Suppressor macrophage treated with lipopolysaccharide for 4 hours (primary cell): ENCODE measurements at places on chromosomes 16 and 17.

- DNase-seq, result no peak
Measured at GRCh38 chr16:53084746-53085334, 30.0 kb downstream of the CHD9 start.

DNA sequence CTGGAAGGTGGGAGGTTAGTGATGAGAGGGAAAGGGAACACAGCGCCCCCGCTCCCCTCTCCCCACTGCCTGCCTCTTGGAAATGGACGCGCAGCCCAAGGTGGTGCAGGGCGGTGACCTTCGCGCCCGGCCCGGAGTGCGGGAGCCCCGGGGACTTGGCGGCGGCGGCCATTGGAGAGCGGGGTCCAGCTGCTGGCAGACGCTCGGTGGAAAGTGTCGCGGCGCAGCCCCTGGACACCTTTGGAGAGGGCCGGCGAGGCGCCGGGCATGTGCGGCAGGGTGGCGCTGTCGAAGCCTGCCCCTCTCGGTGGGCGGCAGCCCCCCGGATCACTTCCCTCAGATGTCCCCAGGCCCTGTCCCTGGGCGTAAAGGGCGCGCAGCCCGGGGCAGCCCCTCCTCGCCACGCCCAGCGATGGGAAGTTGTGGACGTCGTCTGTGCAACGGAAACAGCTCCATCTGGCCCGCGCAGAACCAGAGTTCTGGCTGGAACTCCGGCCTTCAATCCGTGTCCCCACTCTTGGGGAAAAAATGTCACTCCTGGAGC lies 16.7 kb downstream of the SALL1 start:
- no peak for DNase-seq

- no peak for DNase-seq
Measured at GRCh38 chr16:2751577-2752034, 832 bp upstream of the SRRM2 start.

DNA sequence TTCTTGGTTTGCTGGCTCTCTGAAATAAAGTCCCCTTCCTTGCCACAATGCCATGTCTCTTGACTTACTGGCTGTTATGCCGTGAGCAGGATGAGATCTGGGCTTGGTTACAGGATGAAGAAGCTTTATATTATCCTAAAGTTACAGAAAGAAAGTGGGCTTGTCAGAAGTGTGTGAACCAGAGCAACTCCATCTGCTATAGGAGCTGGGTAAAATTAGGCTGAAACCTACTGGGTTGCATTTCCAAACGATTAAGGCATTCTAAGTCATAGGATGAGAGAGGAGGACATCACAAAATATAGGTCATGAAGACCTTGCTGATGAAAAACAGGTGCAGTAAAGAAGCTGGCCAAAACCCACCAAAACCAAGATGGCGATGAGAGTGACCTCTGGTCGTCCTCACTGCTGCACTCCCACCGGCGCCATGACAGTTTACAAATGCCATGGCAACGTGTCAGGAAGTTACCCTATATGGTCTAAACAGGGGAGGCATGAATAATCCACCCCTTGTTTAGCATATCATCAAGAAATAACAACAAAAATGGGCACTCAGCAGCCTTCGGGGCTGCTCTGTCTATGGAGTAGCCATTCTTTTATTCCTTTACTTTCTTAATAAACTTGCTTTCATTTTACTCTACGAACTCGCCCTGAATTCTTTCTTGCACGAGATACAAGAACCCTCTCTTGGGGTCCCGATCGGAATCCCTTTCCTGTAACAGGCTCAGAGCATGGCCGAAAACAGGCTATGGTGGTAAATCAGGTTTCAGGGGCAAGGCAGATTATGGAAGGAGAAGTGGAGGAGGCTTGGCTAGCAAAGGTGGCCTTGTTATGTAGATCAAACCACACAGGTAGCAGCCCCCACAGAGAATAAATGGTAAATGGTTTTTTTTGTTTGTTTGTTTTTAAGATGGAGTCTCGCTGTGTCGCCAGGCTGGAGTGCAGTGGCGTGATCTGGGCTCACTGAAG lies 81.3 kb upstream of the C16orf82 start:
- DNase-seq, result no peak

DNA sequence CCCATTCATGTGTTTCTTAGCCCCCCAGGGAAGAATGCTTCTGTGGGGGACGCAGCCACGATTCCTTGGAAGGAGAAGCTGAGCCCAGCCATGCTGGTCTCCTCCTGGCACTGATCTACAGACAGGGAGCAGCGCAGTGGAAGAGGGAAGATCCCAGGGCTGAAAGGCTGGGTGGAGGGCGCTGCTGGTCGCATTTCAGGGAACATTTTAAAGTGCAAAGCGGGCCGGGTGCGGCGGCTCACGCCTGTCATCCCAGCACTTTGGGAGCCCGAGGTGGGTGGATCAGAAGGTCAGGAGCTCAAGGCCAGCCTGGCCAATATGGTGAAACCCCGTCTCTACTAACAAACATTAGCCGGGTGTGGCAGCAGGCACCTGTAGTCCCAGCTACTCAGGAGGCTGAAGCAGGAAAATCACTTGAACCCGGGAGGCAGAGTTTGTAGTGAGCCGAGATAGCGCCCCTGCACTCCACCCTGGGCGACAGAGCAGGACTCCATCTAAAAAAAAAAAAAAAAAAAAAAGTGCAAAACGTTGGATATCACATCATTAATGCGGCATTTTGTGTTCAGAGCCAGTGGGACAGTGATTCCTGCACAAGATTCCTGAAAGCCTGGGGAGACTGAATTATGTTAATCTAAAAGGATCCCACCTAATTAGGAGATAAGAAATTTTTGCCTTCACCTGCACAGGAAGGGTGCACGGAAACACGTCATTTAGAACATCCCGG lies 558 bp upstream of the CHMP6 start:
- DNase-seq, result no peak

DNA sequence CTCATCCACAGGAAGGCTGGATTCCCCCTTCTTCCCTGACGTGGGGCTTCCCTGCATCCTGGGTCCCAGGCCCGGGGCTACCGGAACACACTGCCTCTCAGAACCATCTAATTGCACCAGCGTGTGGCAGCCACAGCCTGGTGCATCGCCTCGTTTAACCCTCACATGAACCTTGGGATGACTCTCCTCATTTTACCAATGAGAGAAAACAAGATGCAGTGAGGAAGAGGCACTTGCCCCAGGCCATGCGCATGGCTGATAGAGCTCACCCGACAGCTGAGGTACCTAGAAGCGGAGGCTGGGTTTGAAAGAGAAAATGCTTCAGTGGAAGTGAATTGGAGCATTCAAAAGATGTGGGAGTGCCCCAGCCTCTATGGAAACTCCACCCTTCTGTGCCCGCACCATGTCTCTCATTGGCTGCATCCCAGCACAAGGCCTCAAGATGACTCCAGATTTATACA lies 162.3 kb downstream of the KATNIP start:
- no peak for DNase-seq

DNA sequence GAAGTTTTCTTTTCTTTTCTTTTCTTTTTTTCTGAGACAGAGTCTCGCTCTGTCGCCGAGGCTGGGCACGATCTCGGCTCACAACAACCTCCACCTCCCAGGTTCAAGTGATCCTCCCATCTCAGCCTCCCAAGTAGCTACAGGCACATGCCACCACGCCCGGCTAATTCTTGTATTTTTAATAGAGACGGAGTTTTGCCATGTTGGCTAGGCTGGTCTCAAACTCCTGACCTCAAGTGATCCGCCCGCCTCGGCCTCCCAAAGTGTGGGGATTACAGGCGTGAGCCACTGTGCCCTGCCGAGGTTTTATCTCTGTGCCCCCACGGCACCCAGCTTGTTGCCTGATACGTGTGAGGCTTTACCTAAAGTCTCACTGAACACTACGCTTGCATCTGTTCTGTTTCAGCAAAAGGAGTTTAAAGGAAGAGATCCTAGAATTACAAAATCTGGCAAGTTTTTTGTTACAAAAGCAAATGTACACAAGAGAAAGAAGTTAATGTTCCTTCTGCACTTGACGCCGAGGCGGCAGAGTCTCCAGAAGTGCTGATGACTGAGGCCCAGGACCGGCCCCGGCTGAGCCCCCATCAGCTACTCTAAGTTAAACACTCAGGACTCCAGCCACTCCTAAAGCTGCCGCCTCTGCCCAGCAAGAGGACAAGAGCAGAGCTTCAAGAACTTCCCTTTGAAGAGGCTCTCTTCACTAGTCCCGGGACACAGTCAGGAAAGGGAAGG lies 9.2 kb downstream of the ABCA3 start:
- no peak for DNase-seq

DNA sequence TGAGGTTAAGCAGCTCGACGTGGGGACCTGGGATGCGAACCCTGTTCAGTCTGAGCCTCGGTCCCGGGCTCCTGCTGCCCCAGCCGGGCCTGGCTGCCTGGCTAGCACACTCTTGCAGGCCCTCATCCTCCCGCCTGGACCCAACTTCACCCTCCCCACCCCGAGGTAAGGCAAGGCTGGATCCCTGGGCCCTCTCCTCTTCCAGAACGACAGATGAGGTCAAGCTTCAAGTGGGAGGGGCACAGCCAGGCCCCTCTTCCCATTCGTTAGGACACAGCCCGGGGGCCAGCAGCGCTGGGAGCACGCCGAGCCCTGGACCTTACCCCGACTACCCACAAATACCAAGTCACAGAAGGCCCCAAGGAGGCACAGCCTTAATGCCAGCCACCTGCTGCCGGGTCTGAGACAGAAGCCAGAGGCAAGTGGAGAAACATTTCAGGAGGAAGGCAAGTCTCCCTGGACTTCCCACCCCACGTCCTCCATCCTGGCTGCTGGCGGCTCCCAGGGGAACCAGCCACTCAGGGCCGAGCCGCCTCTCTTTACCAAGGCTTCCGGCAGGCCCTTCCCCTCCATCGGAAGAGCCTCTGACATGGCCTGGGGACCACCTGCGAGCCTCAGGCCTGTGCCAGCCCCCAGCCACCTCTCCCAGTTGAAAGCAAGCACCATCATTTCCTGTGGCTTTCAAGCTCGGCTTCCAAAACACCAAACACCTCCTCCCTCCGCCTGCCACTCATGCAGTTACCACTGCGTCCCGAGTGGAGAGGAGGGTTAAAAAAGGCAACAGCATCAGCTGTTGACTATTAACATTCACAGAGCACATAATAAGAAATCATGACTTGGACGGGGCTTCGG lies 59.9 kb downstream of the RPH3AL start:
- DNase-seq, result no peak

- no peak for DNase-seq
Measured at GRCh38 chr16:4241928-4242283, at the start of gene SRL. Gene SRL, minus strand, starts transcription at chr16:4242080. Its CDS starts 13 bp downstream, at chr16:4242067.

GRCh38 chr16:88705076-88705684 lies 1.0 kb downstream of the RNF166 start:
- peak; percentile 80 for DNase-seq

DNA sequence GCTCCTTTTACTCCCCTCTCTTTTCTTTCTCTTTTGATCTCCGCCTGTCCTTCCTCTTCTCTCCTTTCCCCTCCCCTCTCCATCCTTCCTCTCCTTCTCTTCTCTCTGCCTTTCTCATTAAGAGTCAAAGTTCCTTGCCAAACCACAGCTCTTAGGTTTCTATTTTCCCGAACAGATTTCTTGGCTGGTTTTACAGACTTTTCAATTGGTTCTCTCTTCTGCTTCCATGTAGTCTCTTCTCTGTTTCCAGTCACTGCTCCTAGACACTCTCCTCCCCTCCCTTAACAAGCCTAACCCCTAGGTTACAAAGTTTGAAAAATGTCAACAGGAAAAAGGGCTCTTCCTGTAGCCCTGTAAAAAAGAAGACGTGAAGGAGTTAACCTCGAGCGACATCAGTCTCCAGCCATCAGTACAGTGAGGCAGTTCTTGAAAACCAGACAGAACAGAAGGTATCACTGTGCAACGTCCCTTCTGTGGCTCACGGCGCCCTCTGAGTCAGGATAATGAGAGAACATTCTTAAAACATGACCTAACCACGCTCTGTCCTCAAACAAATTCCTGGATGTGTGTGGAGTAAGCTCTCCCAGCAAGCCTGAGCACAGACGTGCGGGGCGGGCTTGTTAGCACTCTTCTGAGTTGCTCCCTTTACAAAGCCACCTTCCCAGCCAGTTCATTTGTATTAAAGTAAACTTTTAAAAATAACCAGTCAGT lies 11.6 kb upstream of the MARCHF10 start:
- DNase-seq, result peak; percentile 30

DNA sequence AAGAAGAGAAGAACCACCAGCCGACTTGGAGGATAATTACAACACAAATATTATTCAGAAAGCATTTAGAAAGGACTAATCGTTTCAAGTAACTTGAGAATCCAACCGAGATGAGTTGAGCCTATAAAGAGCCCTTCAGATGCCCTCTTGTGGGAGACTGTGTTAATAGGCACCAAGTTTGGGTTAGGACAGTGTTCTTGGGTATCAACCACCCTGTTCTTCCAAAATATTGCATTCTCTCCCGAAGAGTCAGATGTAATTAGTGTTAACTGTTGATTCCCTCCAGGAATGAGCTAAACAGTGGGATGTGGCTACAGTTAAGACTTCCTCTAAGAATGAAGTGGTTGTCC lies 87.8 kb upstream of the NOL11 start:
- peak; percentile 41 for DNase-seq
